ENCODE measurements at places on chromosomes 3 and 15.

DNA sequence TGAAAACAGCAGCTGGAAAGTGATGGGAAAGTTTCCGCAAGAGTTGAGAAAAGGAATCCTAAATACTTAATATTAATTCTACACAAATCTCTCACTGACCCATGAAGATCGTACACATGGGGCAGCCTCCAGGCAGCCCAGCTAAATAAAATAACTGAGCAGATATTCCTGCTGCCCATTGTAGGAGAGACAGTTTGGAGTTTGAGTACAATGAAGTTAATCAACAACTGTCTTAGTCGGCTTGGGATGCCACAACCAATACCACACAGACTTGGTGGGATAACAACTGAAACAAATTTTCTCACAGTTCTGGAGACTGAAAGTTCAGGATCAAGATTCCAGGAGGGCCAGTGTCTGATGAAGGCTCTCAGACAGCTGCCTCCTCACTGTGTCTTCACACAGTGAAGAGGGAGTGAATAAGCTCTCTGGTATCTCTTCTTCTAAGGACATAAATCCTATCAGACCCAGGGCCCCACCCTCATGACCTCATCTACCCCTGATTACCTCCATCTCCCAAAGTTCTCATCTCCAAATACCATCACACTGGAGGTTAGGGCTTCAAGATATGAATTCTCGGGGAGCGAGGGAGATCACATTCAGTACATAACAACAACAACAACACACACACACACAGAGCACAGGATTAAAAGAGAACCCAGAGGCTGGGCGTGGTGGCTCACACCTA, 9.7 kb downstream of the TRPM7 start:
- DNase-seq: no peak

DNA sequence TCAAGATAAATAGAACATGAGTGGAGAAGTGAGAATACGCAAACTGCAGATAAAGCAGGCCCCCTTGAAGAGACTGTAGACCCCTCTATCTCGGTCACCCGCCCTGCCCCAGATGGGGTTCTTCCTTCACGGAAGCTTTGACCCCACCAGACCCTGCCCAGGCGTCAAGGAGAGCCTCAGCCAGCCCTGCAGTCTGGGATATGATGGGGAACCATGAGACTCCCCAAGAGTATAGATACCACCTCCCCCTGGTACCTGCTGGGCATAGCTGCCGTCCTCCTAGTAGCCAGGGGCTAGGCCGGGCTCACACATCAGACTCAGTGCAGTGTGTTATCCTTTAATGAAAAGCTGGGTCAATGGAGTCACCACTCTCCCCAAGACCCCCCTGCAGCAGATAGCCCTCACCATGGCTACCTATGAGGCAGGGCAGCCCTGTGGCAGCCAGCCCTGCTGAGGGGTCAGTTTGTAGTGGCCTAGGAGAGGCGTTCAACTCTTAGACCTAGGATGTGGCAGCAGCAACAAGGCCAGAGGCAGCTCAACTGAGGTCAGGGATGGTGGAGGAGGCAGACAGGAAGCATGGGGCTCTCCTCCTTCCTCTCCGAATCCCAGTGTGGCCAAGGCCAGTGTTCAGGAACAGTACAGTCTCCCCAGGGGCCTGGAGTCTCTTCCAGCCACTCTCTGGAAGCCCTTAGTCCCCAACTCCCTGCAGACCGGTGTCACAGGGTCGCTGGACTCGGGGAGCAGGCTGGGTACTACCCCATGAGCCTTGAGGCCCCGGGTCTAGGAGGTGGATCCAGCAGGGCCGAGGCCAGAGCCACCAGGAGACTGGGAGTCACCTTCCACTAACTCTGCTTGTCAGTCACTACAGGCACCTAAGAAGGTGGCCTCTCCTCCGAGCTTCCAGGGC, 26.1 kb downstream of the PLXNB1 start:
- peak; percentile 1 for DNase-seq

DNA sequence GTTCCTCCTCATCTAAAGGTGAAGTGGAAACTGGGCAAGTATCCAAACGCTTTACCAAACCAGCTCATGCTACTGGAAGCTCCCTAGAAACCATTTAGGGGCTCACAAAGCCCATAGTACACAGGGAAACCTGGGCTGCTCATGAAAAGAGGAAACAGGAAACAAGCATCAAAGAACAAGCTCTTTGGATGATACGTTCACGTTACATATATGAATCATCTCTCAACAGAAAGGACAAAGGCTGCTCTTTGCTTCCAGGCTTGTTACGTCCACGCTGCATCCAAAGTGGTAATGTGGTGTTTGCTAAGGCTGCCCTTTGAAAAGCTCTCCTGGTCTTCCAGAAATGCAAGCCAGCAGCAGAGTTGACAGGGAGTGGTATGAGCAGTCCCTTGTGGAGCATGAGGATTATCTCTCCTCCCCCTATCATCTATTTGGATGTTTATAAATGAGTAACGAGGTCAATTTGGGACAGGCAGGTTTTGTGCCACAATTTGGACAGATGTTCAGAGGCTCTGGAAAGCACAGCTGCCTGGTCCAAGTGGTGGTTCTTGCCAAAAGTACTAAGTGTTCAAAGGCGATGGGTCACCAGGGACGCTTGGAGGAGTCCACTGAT, 98.0 kb upstream of the RORA start:
- DNase-seq: no peak

DNA sequence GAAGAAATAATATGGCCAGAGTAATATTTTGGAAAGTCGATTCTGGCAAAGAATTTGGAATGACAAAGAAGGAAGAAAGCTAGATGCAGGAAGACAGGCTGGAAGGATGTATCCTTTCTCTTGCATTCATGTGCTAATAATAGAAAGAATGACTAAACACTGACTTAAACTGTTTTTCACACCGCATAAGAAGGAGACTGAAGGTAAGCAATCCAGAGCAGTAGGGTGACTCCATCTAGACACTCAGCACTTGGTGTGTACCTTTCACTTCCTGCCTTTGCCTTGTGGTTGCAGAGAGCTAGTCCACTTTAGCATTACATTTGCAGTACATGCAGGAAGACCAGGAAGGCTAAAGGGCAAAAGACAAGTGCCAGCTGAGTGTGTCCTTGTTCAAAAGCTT, 234.6 kb downstream of the RBMS3 start:
- no peak for DNase-seq

DNA sequence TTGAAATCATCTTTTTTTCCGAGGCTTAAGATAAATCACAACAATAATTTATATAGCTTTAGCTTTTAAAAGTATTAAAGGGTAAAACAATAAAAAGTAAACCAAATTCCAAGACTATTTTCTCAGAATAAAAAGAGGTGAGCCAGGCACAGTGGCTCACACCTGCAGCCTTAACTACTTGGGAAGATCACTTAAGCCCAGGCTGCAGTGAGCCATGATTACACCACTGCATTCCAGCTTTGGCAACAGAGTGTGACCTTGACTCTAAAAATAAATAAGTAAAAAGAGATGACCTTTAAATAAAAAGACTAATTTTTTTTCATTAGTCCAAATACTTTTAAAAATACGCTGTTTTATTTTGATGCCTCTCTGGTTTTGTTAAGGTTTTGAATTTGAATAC, 54.4 kb downstream of the C3orf80 start:
- DNase-seq: no peak

DNA sequence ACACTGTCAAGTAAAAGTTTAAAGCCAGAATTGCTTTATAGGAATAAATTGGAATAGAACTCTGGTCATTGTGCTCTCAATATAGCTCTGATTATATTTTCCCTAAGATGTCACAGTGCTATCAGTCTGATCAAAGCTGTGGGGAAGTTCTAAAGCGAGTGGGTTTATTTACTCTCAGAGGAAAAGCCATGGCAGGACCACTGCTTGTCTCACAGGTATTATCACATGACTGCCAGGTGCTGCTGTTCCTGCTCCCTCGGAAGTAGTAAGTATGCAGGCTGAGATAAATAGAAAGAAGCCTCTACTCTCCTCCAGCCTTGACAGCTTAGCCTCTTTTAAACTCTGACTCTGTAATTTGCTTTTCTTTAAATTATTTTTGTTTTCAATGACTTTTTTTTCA, 49.1 kb upstream of the UTS2B start:
- DNase-seq: no peak

- peak; percentile 10 for DNase-seq
These were observed 64.8 kb downstream of the SAMMSON start for GRCh38 chr3:70064194-70064779.

DNA sequence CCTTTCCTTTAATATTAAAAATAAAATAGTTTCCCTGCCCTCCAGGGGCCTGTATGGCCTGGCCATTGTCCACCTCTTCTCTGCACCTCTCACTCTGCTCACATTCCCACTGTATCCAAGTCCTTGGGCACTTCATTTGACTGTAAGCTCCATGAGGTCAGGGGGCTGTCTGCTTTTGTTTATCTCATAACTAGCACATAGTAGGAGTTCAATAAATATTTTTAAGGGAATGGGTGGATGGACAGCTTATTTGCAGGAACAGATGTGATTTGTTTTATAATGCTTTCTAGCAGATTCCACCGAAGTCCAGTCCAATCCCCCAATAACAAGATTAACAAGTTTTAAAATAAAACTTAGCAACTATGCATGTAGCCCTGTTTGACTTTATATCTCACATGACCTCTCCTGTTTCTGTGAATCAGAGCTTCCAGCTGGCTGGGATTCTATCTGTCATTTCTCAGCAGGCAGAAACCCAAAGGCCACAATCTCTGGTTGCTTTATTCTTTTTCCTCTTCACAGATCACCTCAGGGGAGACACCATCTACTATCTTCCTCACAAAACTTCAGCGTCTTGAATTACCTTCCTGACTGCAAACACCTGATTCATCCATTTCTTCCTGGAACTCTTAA, 123.0 kb upstream of the NR2F2 start:
- no peak for DNase-seq

DNA sequence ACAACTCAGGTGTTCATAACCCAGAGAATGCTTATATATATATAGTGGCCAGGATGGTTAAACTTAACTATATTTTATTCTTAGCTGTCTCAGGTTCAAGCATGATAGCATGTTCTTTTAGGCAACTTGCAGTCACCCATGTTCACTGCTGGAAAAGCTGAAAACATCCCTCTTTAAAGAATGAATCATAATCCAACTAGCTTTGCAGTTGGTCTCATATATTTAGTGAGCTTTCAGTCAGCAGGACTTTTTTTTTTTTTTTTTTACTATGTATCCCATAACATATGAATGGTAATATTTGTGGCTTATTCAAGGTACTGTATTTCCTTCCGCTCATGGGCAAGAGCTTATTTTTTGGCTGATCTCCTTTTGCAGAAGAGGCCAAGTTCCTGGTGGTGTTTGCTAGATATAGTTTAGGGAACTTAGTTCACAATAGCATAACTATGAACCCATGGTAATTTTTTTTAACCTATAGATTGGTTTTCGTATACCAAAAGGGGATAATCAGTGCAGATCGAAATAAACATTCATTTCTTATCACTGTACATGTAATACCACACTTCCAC, 77.6 kb downstream of the CMSS1 start:
- no peak for DNase-seq

DNA sequence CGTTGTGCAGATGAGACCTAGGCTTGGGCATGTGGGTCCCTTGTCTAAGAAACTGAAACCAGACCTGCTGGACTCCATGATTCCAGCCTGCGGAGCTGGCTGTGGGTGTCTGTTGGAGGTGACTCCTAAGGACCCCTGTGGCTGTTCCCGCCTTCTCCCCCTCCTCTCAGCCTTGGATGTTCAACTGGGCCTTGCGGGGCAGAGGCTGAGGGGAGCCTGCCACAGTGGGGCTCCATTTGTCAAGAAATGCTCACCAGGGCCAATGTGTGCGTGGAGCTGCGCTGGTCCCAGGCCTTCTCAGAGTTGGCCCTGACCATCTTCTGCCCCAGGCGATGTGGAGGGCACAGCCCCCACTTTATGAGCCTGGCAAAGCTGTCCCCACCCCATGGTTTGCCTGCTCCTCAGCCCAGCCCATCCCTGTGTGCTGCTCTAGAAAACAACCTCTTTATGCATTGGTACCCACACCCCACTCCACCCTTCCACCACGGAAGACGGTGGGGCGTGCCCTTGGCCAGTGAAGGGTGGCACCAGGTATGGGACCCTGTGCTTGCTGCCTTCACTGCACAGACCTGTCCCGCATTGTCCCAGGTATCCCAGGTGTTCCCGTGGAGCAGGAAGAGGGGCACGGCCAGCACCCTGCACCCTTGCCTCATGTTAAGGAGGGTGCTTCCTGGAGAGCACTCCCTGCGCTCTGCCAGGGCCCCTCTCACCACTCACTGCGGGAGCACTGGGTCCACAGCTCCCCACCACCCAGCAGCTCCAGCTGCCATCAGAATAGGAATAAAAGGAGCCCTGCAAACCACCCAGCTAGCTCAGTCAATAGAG, 7.9 kb downstream of the MESP2 start:
- no peak for DNase-seq

DNA sequence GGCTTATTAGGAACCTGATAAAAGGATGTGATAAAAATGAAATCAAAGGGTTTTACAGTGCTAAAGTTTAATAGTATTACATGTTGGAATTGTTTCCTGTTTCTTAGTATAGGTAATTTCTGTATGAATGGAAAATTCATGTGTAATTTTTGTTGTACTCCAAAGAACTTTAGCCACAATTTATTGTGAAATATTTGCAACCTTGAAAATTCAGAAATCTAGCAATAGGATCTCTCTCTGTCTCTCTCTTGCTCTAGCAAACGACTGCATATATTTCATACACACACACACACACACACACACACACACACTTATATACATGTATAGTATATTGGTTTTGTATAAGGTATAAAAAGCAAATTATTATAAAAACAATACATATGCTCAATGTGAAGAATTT, 59.6 kb downstream of the PIAS1 start:
- no peak for DNase-seq
